Activated CD4-positive, alpha-beta T cell treated with anti-CD3 and anti-CD28 coated beads for 1 hour (primary cell): ENCODE measurements at places on chromosomes 12 and 14.
A peak's percentile ranks its signal among the peaks of the same experiment; 100 is the strongest.

- DNase-seq, result no peak
Observed at GRCh38 chr14:51884086-51884927, 23.9 kb downstream of the GNG2 start.

DNA sequence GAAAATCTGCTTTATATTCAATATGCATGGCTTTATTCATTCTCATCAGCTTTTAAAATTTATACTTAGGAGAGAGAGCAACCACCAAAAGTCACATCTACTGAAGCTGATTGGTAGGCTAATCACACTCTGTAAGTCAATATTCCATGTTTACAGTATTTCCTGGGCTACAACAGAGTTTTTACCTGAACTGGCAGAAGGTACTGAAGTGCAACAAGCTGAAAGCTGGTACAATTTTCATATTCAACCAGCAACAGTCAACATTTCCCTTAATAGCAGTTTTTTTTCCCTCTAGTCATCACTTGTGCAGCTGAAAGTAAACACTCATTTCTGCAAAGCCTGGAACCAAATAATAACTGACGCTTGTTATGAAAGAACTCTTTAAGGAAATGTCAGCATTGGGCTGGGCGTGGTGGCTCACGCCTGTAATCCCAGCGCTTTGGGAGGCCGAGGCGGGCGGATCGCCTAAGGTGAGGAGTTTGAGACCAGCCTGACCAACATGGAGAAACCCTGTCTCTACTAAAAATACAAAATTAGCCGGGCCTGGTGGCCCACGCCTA is 12.9 kb downstream of the BRAP start:
- DNase-seq, result no peak

GRCh38 chr14:103555559-103556337 is 6.7 kb downstream of the BAG5 start:
- no peak for DNase-seq

GRCh38 chr14:104967386-104968152 is 10.6 kb downstream of the AHNAK2 start:
- no peak for DNase-seq

DNA sequence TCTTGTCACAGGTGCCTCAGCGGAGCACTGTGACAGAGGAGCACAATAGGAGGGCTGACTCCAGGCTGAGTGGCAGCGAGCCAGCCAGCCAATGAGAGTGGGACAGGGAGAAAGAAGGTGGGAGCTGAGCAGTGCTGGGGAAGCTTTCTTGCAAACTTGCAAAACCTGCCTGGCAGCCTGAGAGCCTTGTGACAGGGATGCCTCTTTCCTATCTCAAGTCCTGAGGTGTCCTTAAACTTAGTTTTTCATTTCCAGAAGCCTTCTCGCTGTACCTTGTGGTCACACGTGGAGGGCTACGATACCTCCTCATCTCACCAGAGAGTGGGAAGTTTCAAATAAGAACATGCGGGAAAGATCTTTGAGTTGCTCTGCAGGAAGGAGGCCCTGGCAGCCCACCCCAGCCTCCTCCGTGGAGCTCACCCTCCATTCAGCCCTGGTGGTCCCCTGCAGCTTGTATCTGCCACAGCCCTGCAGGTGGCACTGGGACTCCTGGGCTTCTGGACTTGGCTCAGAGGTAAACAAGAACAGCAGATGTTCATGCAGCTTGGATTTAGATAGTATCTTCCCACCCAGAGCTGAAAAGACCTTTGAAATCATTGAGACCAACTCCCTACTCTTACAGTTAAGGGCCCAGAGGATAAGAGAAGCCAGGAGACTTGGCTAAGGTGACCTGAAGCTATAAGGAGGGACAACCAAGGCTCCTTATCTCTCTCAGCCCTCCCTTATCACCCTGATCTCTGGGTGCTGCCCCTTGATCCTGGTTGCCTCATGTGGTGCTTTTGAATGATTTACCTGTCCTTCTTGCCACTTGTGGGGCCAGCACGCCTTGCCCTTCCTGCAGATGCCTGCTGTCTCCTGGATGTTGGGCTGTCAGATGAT is 153.5 kb upstream of the MAX start:
- DNase-seq, result no peak

DNA sequence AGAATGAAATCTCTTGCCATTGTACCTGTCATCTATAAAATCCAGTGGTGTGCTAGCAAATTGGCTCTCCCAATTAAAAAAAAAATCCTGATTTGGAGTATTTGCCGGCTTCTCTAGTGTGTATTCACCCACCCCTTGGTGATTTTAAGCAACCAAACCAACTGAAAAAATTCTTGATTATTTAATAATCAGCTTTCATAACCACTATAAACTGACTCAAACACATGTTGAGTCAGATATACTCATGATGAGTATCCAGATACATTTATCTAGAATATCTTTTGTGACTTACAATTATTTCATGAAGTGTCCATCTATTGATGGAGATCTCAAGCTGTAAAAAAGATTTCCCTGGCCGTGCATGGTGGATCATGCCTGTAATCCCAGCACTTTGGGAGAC is 205.4 kb downstream of the RASSF9 start:
- no peak for DNase-seq

GRCh38 chr12:116216022-116216756 is 61.3 kb downstream of the MED13L start:
- DNase-seq, result no peak

- no peak for DNase-seq
Observed at GRCh38 chr12:21340403-21340802, 5.7 kb upstream of the SLCO1A2 start.

DNA sequence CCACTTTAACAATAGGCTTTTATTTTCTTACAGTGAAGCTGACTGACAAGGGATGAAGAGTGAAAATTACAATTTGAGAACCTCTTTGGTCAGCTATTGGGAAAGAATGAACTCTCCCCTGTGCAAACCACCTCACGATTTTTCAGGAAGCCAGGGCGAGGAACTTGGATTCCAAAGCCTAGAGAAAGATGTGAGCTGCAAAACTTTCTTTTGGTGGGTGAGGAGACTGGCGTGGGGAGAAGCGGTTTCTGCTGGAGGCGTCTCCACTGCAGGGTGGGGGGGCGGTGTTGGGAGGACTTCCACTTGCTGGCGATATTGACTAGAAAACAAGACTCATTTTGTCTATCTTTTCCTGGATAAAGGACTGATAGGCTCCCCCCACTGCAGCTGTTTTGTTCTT is 59.3 kb upstream of the VRK1 start:
- DNase-seq, result no peak

- DNase-seq, result no peak
Observed at GRCh38 chr12:27732281-27732680, 21.6 kb downstream of the MRPS35 start.

- no peak for DNase-seq
Observed at GRCh38 chr12:51399891-51400290, 8.7 kb upstream of the GALNT6 start.

DNA sequence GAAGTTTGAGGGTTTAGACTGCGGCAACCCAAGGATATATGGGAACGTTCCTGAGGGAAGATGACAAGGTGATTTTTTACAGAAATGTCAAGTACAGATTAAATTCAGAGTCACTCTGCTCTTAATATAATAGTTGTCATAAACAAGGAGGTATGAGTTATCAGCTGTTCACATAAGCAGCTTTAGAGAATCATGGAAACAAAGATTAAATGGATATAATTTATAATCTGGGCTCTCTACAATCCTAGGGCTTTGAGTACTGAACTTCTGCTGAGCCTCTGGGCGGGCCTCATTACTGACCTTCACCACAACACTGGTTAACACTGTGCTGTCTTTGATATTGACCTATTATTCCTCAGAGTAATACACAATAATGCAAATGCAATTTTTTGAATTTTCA is 577.8 kb downstream of the RPS29 start:
- no peak for DNase-seq

DNA sequence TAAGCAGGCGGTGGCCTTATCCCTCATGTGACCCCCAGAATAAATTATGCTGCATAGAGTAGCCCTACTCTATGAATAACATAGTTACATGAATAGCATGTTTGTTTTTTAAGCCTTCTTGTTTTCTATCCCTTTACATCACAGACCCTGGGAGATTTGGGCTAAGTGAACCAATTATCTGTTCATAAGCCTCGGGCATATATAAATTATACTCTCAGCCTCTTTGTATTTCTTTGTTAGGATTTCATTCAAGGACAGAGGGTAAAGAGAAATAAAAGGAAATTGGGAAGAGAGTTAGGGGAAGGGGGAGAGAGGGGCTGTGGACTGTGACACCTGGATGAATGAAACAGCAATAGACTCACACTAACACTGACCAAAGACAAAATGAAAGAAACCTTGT is 35.3 kb upstream of the RTRAF start:
- DNase-seq, result no peak

- DNase-seq, result peak; percentile 38
Observed at GRCh38 chr14:99603471-99604277, at the start of gene CCDC85C. Gene CCDC85C, minus strand, starts transcription at chr14:99604207. Its CDS starts 248 bp downstream, at chr14:99603959.

- no peak for DNase-seq
Observed at GRCh38 chr14:23053426-23053825, 3.9 kb downstream of the CDH24 start.

- DNase-seq, result no peak
Observed at GRCh38 chr12:1006255-1006654, 15.2 kb downstream of the ERC1 start.

DNA sequence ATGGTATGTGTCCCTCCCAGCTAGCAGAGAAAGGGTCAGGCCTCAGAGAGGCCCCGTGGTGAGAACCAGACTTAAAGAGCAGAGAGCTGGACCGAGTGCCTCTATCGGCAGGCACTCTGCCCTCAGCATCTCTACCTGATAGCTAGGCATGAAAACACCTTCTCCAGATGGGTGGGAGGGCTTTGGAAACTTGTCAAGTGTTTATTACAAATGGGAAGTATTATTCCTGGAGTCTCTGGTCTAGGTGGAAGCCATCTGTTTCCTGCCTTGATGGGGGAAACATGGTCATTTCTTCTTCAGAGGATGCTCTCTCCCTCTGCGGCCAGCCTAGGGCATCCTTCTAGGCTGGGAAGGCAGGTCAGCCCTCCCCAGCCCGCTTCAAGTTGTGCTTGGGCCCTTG is 2.3 kb downstream of the TMEM63C start:
- DNase-seq, result no peak

- DNase-seq, result no peak
Observed at GRCh38 chr12:88067301-88067700, 38.1 kb upstream of the C12orf50 start.

DNA sequence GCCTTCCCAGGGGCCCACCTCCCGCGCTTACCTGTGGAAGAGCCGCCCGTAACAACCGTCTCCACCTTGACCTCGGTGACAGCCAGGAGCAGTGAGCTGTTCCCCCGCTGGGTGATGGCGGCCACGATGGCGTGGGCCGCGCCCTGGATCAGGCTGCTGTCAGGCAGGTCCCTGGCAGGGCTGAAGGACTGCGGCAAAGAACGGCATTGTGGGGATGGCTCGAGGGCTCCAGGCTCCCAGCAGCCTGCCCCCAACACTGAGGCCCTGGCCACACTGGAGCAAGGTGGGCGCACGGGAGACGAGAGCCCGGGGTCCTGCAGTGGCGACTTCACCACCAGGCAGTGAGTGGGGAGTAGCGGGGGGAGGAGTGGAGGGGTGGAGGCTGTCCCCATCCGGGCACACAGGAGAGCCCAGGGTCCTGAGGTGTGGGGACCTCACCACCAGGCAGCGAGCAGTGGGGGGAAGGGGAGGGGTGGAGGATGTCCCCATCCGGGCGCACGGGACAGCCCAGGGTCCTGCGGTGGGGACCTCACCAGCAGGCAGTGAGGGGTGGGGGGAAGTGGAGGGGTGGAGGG is 25.0 kb downstream of the JAG2 start:
- DNase-seq, result no peak

DNA sequence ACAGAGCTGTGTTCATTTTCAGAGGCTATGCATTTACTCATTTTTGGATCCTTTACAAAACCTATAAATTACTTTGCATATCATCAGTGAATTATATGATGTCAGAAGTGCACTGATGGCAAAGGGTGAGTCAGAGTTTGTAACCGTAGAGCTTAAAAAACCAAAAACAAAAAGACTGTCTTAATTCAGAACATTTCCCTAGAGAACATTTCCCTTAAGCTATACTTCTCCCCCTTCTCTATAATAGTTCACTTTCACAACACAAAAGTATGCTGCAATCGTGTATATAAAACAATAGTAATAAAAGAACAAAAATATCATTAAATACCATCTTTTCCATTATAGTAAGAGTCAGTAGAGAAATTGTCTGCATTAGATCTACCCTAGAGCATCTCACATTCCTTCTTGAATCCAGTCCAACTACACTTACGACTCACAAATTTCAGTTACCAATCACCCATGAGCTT is 934.9 kb downstream of the LRFN5 start:
- DNase-seq, result no peak

DNA sequence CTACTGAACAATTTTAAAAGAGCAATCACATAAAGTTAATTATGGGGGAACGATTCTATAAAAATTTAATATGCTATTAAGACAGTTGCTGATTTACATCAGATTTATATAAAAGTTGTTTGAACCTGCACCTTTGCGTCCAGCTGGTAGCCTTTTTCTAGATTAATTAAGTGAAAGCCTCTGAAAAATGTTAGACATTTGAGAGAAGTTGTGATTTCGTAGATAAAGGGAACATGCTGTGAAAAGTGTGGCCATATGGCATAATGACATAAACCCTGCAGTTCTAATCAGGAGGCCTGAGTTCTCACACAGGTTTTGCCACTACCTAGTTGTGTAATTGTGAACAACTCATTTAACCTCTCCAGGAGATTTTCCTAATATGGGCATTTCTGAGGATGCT is 187.2 kb downstream of the TMTC2 start:
- DNase-seq, result no peak

- DNase-seq, result no peak
Observed at GRCh38 chr14:25042362-25043299, 7.3 kb downstream of the STXBP6 start.

GRCh38 chr14:53967606-53968005 is 11.0 kb upstream of the BMP4 start:
- no peak for DNase-seq

DNA sequence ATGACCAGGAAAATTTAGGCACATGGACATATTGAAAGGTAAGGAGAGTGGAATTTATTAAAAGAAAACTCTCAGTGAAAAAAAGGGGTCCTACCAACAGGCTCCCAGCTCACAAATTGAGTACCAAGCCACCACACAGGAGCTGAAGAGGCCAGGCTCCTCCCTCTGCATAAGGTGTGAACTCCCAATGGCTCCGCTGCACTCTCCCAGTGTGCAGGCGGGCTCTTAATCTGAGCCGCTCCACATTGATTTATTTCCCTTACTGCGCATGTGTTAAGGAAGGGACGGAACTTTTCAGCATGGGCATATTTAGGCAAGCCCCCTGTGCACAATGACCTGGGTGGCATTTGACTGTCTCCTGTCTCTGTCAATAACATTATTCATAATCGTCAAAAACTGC is 68.6 kb upstream of the PLEKHG7 start:
- DNase-seq, result no peak

GRCh38 chr12:76863837-76864236 is 15.0 kb downstream of the CSRP2 start:
- DNase-seq, result no peak
